ENCODE measurements at places on chromosomes 4 and X.

DNA sequence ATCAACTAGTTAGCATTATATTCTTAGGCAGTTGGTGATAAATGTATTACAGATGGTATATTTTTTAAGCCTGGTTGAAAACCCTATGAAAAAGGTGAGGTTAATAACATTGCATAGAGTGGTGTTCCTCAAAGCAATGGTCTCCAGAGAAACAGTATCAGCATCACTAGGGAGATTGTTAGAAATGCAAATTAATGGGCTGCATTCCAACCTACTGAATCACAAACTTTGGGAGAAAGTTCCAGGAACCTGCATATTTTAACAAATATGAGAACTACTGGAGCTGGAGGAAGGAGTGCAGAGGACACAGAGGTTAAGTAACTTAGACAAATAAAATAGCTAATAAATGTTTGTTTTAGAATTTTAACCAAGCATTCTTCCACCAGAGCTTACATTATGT lies 166.9 kb upstream of the PCDH10 start:
- no peak for DNase-seq

- no peak for DNase-seq
These were observed 53.9 kb upstream of the ATP8A1 start for GRCh38 chr4:42710761-42711160.

DNA sequence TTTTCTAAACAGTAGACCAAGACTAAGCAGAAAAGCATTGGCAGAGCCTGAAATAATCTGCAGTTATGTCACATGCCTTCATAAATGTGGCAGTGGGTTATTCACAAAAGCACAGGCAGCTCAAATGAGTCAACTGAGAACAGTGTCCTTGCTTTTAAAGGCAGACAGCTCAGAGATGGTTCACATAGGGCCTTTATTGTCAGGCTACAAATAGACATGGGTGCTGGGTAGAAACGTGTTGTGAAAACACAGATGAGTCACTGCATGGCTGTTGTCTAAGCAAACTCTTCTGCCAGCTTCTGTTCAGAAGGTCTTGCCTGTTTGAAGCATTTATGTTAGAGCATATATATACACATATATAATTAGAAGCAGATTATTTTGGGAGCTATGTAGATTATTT lies 118.0 kb downstream of the SLC4A4 start:
- no peak for DNase-seq

GRCh38 chr4:103786014-103786413 lies 66.2 kb upstream of the TACR3 start:
- DNase-seq = peak; percentile 16

GRCh38 chrX:68599256-68600152 lies 48.0 kb upstream of the STARD8 start:
- peak; percentile 2 for DNase-seq

DNA sequence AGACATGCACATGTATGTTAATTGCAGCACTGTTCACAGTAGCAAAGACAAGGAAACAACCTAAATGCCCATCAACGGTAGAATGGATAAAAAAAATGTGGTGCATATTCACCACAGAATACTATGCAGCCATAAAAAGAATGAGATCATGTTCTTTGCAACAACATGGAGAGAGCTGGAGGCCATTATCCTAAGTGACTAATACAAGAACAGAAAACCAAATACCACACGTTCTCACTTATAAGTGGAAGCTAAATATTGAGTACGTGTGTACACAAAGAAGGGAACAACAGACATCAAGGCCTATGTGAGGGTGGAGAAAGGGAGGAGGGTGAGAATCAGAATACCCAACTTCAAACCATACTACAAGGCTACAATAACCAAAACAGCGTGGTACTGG lies 17.4 kb upstream of the LNX1 start:
- DNase-seq = no peak

DNA sequence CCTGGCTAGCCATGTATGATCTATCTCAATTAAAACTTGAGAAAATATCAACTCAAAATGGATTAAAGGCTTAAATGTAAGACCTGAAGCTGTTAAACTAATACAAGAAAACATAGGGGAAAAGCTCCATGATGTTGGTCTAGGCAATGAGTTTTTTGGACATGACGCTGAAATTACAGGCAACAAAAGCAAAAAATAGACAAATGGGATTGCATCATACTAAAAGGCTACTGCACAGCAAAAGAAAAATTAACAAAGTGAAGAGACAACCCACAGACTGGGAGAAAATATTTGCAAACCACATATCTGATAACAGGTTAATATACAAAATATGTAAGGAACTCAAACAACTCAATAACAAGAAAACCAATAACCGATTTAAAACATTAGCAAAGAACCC lies 8.4 kb downstream of the GC start:
- no peak for DNase-seq

DNA sequence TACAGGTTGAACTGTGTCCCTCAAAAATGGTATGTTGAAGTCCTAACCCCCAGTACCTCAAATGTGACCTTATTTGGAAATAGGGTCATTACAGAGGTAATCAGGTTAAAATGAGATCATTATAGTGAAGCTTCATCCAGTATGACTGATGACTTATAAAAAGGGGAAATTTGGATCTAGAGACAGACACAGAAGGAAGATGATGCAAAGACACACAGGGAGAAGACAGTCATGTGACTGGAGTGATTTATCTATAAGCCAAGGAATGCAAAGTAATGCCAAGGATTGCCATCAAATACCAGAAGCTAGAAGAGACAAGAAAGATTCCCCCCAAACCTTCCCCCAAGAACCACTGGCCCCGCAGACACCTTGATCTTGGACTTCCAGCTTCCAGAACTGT lies 155.2 kb downstream of the RBMX2 start:
- no peak for DNase-seq

GRCh38 chr4:164894702-164895101 lies 17.7 kb downstream of the APELA start:
- DNase-seq = no peak

GRCh38 chr4:124143632-124144031 lies 568.9 kb downstream of the ANKRD50 start:
- no peak for DNase-seq

GRCh38 chr4:117334451-117335188 lies 249.2 kb upstream of the TRAM1L1 start:
- no peak for DNase-seq

DNA sequence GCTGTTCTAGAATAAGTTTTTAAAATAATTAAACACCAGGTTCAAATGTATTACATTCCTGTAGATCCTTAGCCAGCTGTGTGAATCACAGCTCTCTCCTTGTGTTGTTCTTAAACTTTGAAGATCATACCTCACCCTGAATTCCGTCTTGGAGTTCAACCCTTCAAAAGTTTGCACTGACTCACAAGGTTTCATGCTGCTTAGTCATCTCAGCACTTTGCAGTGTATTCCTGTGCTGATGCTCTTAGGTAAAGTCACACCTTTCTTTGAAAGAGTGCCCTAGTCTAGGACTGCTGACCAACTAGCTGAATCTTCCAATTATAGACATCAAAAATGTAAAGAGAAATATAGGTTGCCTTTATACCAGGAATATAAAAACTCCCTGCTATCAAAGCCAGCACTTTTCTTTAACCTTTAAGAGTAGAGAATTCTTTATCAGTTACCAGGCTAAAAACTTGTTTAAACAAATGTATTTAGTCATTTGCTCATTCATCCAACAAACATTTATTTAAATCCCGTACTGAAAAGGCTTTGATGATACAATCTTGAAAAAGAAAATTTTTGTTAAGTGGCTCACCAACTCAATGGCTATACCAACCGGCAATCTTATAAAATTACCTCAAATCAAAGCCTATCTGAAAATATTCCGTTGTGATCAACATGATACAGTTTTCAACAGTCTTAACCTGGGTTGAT lies 169.7 kb downstream of the RAP1GDS1 start:
- no peak for DNase-seq

DNA sequence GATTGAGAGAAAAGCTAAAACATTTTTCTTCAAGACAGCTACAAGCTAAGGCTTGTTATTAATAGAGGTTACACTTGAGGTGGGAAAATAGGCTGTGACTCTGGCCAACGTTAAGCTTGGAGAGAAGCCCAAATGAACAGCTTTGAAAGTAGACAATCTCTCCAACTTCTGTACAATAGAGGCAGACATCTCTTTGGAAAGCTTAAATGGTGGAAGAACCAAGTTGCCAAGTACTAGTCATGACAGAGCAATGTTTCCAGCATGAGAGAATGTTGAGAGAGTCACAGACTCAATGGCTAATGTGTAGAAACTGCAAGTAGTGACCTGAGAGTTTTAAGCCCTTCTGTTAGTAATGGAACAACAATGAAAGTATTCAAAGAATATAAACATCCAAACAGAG lies 298.1 kb downstream of the INPP4B start:
- DNase-seq = no peak

DNA sequence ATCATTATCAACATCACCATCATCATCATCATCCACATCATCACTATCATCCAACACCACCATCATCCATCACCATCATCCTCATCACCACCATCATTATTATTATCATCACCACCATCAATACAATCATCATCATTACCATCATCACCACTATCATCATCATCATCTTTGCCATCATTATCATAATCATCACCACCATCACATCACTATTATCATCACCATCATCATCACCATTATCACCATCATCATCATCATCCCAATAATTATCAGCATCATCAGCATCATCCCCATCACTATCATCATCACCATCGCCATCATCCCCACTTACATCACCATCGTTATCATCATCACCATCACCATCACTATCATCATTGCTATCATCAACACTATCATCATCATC lies 1021.9 kb upstream of the PRKX start:
- no peak for DNase-seq

GRCh38 chrX:68889249-68889648 lies 60.4 kb downstream of the EFNB1 start:
- DNase-seq = no peak

DNA sequence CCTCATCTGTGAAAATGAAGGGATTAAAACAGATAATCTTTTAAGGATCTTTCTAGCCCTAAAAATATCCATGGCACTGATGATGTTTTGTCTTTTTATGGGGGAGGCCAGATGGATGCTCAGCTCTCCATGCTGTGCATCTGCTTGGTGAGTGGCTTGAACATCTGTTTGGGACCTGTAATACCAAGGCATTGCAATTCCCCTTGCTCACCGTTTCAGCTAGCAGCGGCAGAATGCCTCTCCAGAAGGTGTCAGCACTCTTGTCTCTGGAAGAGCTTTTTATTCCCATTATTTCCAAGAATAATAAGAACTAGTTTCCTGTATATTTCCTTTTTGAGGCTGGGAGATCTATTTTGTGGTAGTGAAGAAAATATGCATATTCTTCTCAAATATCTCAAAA lies 151.9 kb upstream of the ANK2 start:
- no peak for DNase-seq

GRCh38 chr4:5451243-5451642 lies 257.1 kb downstream of the EVC2 start:
- no peak for DNase-seq

DNA sequence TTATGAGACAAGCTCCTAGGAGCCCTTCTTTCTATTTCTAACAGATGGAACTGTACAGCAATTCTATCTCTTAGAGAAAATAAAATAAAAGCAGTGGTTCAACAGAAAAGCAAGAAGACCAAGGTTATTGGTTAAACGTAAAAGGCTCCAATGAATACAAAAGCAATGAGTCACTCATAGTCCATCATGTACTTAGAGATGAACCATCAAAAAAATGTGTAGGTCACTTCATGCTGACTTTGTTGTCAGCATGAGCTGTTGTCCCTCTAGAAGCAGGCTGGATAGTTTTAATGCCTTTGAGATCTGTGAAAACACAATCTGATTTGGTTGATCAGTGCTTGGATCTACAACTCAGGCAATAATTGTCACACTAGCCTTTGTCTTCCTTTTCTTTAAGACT lies 378.6 kb upstream of the ANXA10 start:
- DNase-seq = no peak

Measured in HuH-7.5 (cell line).